ENCODE measurements at places on chromosomes 1 and 21.
A peak's percentile ranks its signal among the peaks of the same experiment; 100 is the strongest.

- no peak for DNase-seq
Observed at GRCh38 chr1:238264951-238265350, 374.2 kb upstream of the ZP4 start.

GRCh38 chr1:66925944-66926343 lies 1.2 kb downstream of the MIER1 start:
- no peak for DNase-seq

DNA sequence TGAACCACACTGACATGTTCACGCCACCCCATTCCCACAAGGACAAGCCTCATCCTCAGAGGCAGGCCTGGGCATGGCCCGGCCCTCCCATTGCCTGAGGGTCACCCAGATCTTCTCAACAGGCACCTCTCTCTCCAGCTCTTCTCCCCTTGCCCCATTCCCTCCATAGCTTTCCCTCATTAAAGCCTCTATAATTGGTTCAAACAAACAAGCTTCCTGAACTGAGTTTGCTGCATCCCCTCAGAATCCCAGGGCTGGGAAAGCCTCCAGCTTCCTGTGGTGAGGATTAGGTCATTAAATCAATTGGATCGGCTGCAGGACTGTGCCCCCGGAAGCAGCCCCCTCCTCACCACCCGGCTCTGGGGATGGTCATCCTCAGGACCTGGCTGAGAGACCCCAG lies 18.9 kb downstream of the CTNNBIP1 start:
- DNase-seq = peak; percentile 38

DNA sequence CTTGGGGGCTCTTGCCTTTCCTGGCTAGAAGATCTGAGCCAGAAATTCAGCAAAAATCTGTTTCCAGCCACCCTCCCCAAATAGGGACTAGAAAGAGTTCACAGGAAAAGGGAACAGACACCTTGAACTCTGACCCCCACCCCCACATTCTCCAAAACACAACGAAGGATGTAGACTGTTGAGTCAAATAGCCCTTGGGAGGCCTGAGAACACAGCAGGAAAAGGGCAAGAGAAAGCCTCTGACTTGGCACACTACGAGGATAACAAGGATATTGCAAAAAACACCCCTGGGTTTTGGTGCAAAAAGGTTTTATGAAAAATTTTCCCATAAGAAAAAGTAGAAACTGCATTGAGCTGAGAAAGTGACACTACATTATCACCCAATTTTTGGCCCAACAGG lies 1.9 kb upstream of the YRDC start:
- no peak for DNase-seq

DNA sequence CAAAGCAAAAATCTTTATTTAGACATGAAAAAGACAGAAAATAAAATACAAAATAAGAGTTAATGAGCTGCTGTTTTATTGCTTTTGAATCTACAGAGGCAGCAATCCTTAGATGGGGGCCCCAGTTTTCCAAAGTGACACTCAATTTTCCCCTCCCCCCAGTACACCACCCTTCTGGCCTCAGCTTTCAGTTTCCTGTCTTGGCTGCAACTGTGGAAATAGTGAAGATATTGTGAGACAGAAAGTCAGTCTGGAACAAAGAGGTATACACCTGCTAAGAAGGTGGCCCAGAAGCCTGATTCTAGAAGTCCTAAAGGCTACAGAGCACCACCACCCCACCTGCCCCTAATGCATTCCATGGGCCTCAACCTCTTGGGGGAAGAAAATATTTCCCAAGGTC lies 1.1 kb upstream of the MTMR11 start:
- DNase-seq = no peak

DNA sequence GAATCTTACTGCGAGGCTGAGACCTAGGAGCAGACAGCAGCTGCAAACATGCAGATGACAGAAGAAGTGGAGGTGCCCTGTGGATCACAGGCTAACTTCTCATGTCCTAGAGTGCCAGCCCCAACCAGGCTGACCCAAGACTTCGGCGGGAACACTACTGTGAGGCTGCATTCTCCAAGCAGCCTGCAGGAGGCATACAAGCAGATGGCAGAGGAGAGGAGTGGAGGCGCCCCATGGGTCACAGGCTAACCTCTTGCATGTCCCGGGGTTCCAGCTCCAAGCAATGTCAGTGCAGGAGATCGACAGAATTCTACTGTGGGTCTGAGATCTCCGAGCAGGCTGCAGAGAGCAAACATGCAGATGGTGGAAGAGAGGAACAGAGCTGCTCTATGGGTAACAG lies 98.1 kb upstream of the ZNF678 start:
- DNase-seq = no peak

GRCh38 chr21:45018131-45019075 lies 56.0 kb upstream of the ADARB1 start:
- DNase-seq = no peak

- no peak for DNase-seq
Observed at GRCh38 chr1:40382601-40383000, 9.1 kb downstream of the SMAP2 start.

- peak; percentile 23 for DNase-seq
Observed at GRCh38 chr21:32413015-32413504, 554 bp downstream of the EVA1C start.

- DNase-seq = no peak
Observed at GRCh38 chr1:169141356-169141755, 34.9 kb downstream of the ATP1B1 start.

All from NCI-H146 (cell line).